Fibroblast of pulmonary artery (primary cell): ENCODE measurements at places on chromosomes 12 and 14.

DNA sequence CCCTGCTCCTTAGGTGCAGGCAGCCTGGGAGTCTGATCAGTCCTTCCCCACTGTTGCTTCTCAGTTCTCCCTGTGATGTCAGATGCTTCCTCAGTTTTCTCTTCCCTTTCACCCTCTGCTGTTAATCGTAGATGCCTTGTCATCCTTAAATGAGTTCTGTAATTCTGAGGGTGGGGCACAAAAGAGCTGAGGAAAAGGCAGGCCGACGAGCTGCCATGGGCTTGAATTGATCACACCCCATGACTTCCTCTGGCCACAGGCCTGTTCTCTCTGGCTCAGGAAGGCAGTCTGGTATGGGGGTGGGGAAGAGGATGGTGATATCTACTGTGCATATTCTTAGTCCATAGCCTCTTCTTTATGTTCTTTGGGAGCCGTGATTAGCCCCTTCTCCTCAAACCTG, 5.2 kb upstream of the AP1G2 start:
- DNase-seq, result no peak

DNA sequence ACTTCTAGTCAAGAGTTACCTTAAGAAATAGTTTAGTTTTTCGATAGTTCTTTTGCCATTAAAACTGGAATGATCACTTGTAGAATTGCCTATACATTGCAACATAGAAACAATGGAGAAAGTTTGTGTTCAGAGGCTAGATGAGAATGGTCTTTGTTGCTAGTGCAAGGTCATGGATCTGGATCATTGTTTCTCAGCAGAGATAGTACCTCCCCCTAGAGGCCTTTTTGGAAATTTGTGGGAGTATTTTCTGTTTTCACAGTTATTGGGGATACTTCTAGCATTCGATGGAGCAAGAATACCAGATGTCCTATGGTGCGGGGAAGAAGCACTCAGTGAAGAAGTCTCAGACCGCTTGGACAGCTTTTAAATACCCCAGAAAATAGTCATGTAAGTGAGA, 138.8 kb upstream of the HMGA2 start:
- DNase-seq, result peak; percentile 67

GRCh38 chr14:39740454-39740853, 308.2 kb upstream of the FBXO33 start:
- DNase-seq, result no peak

GRCh38 chr12:29146196-29146595, 2.9 kb upstream of the FAR2 start:
- DNase-seq, result no peak

GRCh38 chr14:50756300-50756699, 74.7 kb downstream of the NIN start:
- no peak for DNase-seq

GRCh38 chr14:57136669-57137328, 131.9 kb downstream of the EXOC5 start:
- DNase-seq, result no peak

- DNase-seq, result peak; percentile 90
Observed at GRCh38 chr12:115135800-115136211, 451.8 kb upstream of the TBX3 start.

DNA sequence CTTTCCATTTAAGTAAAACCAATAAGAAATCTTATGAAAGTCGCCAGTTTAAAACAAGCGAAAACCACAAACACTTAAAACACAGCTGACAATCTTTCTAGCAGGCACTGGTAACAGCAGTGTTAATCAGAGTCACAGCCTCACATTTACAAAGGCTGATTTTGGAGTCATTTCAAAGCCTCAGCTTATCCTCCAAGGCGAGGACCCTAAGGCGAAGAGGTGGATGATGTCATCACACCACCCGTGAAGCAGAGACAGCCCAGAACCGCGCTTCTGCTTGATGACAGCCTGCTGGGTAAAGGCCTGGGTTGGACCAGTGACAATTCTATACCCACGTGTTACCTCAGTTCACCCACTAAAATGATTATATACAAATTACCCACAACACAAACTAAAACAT, 10.1 kb downstream of the GOLGA3 start:
- DNase-seq, result no peak

GRCh38 chr14:51677738-51678137, 26.0 kb downstream of the FRMD6 start:
- no peak for DNase-seq

DNA sequence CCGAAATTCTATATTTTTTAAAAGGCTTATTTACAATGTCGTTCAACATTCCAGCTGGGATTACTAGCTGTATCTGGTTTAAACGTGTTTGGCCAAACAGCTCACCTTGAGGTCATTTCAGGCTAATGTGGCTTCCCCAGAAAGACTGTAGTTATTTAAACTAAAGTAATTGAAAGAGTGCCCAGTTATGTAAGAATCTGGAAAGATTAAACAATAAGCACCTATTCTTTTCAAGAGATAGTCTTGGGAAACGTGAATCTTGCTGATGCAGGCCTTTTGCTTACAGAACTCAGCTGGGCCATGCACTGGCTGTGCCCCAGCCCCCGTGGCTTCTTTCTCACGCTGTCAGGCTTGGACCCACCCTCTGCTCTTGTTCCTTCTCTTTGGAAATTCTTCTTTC, 24.4 kb downstream of the GLRX5 start:
- no peak for DNase-seq

DNA sequence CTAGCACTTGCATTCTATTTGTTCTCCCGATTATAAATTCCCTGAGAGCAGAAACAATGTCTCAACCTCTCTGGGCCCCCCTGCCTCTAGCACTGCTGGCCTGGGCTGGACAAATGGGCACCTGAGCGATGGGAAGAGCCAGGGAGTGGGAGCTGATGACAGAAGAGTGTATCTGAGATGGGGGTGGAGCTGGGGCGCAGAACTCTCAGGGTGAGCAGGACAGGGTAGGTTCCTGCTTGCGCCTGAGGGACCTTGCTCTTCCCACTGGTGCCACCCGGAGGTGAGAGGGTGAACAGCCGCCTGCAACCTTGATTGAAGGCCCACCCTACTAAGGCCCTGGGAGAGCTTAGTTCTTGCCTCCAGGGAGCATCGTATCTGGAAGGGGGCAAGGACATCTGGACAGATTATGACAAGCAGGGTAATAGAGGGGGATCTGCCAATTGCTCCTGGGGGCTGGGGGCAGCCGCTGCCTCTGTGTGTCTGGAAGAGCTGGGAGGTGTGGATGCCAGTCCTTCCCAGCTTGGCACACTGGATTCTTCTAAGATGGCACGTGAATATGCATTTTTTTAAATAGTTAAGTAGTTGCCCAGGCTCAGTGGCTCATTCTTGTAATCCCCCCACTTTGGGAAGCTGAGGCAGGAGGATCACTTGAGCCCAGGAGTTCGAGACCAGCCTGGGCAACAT, 43.0 kb upstream of the TSPAN9 start:
- DNase-seq, result peak; percentile 77

GRCh38 chr14:100027771-100028490, 37.3 kb upstream of the EVL start:
- no peak for DNase-seq

- DNase-seq, result no peak
Observed at GRCh38 chr14:99854831-99855230, 61.6 kb downstream of the EML1 start.

GRCh38 chr14:74239848-74240793, 872 bp downstream of the VSX2 start:
- no peak for DNase-seq

- DNase-seq, result no peak
Observed at GRCh38 chr12:32025906-32026305, 66.7 kb downstream of the RESF1 start.

- no peak for DNase-seq
Observed at GRCh38 chr14:73770977-73771847, 57.0 kb upstream of the PNMA1 start.
